ENCODE measurements at places on chromosomes 2 and 18.

DNA sequence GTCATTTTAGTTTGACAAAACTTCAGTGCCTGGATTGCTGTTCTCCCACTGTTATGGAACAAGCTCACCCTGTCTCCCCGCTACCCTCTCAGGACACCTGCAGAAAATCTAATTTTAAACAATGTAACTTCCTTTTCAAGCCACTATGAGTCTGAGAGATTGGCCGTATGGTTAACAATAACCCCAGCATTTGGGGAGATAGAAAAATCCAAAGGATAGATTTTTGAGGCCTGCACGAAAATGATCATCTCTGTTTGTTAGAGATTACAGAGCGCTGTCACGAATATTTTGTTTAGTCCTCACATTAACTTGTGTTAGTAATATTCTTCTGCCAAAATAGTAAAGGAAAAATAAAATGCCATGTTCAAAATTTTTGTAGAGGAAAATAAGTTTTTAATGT lies 24.7 kb downstream of the CAB39 start:
- DNase-seq: no peak

GRCh38 chr2:194002699-194003368 lies 1654.2 kb upstream of the SLC39A10 start:
- no peak for DNase-seq

DNA sequence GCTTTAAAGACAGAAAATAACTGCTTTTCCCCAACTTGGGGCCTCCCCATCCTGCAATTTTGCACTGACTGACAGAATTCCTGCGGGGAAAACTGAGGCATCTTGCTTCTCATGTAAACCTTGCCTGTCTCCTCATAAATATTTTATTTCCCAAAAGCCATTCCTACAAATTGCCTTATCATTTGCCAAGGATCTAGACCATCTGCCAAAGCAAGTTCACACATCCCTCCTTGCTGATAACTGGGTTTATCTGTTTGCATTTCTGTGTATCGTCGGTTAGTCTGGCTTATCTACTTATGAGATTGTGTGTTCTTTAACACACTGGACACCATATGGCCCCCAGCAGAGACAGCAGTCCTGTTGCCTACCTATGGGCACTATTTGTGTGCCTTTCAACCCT lies 3.0 kb upstream of the CNGA3 start:
- no peak for DNase-seq

DNA sequence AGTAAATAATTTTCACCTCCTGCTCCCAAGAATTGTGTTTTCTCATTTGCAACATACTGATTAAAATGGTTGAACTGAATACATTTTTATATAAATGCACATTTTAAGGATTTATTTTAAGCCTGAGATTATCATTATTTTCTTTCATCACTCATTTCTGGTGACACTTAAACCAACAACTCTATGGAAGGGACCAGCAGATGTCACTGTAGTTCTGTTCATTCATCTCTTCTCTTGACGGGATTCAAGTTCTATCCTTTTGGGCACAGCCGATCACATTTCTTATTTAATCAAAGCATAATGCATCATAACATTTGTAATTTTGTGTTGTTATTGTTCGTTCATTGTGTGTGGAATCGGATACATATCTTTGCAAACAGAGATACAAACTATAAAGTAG lies 417.9 kb downstream of the HRH4 start:
- DNase-seq: no peak

GRCh38 chr2:238925281-238925680 lies 77.4 kb downstream of the TWIST2 start:
- DNase-seq: no peak

DNA sequence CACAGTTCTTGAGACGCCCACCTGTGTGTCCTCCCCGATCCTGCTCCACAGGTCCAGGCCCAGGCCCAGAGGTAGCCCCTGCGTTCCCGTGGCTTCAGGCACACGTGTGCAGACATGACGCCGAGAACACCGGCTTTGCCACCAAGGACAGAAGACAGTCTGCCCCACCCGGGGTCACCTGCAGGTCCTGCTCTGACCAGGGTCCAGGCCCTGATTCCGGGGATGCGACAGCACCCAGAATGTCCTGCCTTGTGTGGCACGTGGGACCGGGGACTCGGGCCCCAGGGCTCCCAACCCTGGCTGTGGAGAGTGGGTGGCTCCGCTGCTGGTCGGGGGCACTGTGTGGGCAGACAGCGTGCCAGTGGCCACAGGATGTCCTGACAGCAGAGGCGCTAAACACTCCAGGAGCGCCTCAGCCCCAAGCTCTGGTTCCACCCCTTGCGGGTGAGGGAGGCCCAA lies 36.9 kb downstream of the ADI1 start:
- no peak for DNase-seq

DNA sequence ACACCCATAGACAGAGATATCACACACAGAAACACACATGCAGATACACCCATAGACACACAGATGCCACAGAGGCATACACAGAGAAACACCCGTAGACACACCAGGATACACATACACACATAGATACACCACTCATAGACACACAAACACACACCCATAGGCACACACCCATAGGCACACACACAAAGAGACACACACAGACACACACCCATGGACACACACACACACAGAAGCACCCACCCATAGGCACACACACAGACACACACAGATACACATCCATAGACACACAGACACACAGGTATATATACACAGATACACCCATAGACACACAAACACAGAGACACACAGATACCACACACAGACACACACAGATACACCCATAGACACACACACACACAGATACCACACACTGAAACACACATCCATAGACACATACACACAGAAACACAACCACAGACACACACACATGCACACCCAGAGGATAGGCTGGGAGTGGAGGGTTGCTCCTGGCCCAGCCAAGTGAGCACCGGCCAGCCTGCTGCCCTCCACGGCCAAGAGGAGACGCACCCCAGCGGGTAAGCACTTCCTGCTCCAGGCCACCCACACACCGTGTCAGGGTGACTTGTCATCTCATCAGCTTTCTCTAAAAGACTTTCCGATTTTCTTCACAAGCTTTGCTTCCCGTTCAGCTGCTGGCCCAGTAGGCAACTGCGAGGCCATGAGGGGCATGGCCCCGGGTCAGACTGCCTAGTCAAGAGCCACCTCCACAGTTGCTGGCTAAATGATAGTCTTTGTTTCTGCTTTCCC lies 14.1 kb upstream of the CNNM3 start:
- no peak for DNase-seq

DNA sequence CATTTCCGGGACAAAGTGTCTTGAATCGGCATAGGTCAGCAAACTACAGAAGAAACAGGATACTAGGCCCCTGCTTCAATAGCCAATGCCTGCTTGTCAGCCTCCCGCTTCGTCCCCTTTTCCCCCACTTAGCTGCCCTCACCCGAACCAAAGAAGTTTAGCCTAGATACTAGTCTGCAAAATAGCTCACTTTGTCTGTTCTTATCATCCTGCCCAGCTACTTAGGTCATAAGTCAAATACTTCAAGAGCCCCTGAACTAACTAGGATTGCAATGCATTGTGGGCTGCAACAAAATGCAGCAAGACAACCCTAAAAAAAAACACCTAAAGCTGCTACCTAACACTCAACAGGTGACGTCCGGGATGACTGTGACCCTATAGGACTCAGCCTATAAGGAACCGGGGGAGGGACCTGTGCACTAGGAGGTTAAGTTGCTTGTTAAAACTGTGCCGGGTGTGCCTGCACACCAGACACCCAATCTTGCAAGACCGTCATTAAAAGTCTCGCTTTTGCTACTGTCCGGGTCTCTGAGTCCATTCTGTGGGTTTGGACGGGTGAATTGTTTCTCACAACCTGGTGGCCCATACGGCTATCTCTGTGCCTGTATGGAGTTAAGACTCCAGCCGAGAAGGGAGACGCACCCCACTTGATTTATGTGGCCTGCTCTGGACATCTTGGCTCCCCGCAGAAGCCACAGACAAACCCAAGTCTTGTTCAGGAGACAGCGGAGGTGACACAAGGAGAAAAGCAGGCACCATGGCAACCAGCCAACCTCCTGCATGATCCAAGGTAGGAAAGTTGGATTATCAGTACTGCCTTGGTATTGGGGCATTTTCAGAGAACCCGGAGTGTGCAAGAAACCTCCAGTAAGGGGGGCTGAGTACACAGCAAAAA lies 105.9 kb downstream of the HIBCH start:
- DNase-seq: peak; percentile 22

DNA sequence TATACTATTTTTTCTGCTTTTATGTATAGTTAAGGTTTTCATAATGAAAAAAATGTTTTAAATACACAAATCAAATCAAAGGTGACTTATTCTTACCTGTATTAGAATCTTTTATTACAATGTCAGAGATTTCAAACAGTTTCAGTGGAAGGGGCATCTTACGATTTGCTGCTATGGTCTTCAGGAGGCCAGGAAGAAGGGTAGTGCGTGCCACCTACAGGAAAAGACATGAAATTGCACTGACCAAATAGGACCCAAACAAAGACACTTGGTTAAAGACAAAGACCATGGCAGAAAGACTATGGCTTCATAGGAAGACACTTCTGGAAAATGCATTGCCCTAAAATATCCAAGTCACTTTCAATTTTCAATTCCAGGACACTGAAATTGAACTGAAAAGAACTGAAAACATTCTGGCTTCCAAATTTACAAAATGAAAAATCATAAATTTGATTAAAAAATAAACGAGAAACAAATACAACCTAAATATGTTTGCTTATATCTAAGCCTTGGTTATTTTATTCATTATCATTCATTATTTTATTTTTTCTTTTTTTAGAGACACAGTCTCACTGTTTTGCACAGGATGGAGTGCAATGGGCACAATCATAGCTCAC lies 42.1 kb downstream of the FARSB start:
- peak; percentile 53 for DNase-seq

DNA sequence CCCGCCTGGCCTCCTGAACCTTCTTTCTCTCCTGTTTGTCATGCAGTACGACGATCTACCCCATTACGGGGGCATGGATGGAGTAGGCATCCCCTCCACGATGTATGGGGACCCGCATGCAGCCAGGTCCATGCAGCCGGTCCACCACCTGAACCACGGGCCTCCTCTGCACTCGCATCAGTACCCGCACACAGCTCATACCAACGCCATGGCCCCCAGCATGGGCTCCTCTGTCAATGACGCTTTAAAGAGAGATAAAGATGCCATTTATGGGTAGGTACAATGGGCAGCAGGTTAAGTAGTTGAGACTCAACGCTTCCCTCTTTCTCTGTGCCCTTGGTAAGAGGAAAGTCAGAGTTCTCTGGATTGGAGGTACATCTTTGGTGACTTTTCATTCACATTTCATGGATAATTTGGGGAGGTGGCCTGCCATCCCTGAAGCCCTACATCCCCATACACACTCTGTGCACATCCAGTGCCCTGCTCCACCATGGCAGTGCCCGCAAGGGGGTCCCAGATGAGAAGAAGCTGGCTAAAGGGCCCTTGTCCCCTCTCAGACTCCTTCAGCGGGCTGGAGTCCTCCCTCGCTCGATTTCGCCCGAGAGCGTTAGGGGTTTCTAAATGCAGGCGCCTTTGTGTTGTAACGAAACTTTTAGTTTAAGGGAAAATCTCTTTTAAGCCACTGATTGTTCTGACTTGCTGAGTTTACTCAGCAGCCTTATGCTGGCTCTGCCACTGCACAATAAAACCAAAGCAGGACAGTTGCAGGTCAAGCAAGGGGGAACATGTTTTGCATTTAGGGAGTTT lies 3.0 kb downstream of the MEIS1 start:
- DNase-seq: peak; percentile 51

GRCh38 chr2:27134781-27135477 lies 493 bp upstream of the PREB start:
- DNase-seq: no peak

DNA sequence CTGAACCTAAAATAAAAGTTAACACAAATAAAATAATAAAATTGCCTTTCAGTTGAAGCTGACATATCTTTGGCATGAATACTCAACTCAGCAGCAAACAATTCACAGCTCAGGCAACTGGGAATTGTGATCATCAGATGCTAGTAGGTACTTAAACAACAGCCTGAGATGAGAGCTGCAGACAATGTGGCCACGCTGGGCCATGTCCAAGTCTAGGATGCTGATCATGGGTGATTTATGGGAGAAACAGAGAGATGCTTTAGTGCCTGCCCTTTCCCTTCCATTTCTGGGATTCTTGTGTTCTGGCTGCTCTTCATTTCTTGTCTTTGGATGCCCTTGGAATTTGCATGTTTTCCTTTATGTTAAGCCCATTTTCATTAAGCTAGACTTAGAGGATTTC lies 212.4 kb upstream of the CWC22 start:
- DNase-seq: peak; percentile 13

GRCh38 chr18:39191931-39192330 lies 1626.3 kb upstream of the CELF4 start:
- DNase-seq: no peak

- DNase-seq: no peak
Measured at GRCh38 chr18:3114026-3114425, 101.1 kb upstream of the LPIN2 start.

DNA sequence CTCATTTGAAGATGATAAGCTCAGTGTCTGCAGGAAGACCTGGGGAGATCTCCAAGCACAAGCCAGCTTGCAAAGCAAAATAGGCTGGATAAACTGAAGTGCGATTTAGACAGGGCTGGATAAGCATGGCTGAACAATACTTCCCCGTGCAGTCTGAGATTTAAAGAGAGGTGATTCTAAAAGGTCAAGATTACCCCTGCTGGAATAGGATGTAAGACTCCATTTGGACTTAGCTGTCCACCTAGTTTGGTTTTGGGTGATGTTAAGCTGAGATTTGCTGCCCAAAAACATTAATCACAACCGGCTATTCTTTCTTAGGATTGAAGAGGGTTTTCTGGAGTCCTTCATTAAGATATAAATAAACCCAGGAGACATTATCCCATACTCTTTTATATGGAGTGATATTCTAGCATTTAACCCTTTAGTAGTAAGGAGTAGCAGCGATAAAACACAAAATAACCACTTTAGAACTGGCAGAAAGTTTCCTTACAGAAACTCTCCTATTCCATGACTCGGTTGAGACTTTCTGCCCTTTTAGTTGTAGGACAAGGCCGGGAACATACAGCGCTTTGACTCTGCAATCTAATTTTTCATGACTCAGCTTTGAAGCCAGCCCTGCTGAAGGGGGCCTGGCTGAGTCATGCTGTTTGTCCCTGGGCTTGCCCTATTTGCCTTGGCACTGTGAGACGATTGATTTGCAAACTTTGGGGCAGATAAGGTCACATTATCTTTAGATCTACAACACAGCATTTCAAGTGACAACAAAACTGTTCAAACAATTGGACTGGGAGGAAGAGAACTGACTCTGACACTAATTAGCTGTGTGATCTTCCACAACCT lies 238.2 kb downstream of the GCA start:
- DNase-seq: peak; percentile 59

DNA sequence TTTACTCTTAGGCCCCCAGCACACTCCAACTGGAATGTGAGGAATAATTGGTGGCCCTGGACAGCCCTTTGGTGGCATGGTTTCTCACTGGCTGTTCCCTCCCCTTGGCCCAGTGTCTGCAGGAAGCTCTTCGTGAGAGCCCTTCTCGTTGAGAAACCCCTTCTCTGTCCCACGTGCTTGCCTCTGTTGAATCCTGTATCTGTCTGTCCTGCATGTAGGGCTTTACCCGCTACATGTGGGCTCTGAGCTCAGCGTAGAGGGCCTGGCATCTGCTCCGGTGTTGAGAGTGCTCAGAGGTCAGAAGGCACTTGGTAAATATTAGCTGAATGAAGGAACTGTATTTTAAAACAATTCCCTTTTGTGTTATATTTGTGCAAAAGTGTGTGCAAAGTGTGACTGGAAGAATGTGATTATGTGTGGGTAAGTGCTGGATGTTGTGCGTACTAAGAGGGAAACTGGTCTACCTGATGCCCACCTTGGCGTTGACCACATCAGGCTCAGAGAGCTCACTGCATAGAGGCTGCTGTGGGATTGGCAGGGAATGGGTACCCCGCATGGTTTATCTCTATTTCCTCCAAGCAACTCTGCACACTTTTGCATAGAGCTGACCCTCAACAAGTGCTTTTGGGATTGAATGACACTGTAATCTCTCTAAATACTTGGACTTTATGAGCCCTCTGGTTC lies 40.0 kb downstream of the RNF144A start:
- no peak for DNase-seq

Measured in A172 (cell line).